ENCODE measurements at places on chromosomes 2 and 18.

- DNase-seq = peak; percentile 54
These were observed 62.0 kb downstream of the MBD2 start for GRCh38 chr18:54162431-54162830.

GRCh38 chr18:76788571-76789317 is 33.6 kb upstream of the ZNF236 start:
- no peak for DNase-seq

DNA sequence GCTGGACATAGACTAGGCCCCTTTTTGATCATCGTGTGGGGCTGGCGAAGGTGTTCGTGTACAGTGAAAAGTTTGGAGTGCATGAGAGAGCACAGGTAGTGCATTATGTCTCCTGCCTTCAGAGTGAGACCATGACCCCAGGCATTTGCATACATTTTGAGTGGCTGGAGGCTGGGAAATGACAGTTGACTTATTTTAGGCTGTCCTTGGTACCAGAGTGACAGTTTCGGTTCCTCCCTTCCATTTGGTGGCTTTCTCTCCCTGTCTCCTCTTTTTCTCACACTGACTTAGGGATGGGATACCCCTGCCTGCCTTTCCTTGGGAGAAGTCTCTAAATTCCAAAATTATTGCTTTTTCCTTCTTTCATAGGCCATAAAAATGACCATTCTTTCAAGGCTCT is 20.1 kb downstream of the SERPINB12 start:
- no peak for DNase-seq

DNA sequence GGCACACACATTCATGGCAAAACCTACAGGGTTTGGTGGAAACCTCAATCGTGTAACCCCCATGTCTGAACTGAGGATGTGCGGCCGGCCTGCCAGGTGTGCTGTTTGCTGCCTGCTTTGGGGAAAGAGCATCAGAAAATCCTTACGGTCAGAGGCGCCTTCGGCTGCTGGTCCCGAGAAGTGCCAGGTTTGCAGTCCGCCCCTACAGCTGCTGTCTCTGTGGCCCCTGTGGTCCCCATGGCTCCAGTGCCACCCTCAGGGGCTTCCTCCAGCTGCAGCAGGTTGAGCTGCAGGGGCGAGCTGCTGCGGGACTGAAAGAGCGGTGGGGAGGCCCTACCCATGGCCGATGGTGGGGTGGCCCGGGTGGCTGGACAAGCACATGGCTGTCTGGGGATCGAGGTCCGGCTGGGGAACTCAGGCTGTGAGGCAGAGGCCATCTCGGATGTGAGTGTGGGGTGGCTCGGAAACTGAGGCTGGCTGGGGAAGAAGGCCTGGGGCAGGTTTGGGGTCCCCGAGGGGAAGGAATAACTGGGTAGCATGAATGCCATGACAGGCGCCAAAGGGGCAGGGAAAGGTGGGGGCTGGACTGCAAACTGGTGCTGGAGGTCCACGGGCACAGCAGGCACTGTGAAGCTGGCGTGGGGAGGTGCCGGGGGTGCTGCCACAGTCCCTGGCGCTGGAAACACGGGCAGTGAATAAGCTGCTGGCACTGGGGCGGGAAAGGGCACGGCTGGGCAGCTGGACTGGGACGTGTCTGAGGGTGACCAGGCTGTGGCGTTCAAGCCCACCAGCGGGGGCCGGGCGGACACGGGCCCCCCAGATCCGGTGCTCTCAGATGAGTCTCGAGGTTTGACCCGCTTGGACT is 13.2 kb upstream of the HES6 start:
- no peak for DNase-seq

DNA sequence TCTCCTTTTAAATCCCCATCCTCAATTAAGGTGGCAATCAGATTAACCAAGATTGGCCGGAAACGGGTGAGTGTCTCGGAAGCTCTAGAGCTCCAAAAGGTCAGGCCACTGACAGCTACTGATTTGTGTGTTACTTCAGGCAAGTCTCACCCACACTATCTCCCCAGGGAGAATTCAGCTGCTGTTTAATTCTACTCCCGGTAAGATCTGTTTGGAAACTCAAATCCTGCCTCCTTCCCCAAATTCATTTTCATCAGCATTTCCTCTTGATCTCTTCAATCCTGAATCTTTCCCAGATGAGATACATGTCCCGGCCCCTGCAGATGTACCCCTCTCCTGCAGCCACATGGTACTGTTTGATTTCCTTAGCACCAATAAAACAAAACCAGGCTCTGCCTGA is 34.9 kb downstream of the EFR3B start:
- no peak for DNase-seq

- DNase-seq = no peak
These were observed 4.1 kb downstream of the RPL31 start for GRCh38 chr2:101006065-101006715.

DNA sequence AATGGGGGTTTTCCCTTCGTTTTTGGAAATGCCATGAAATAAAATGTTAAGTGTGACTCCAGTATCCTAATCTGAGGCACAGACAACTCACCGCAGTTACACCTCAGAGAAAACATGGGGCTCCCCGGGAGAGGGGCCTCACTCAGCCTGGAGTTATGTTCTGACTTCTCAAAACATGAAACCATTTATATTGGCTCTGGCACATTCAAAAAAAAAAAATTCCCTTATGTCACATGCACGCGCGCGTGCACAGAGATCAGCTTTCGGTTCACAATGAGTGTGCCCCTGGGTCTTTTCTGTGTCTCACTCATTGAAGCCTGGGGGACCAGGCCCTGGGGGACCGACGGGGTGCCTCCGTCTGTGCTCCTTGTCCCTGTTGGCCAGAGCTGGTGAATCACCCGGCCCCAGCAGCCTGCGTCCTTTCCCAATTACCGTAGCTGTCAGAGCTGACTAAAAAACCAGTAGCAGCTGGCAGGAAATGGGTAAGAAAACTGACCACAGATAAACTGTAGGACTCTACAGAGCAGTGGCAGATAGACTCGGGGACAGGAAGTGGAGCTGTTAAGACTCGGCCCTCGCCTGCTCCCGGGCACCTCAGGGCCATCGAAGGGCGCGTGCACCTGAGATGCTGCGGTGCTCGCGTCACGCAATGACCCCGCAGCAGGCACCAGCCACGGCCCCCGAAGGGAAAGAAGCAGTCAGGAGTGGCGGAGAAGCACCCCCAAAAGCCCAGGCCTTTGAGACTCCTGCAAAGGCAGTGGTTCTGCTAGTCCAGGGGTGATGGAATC is 138.3 kb upstream of the ID2 start:
- peak; percentile 51 for DNase-seq

All from foreskin fibroblast (primary cell).